T47D (cell line): ENCODE measurements at places on chromosomes 2 and 18.

- no peak for DNase-seq
These were observed 87.1 kb downstream of the LAMA3 start for GRCh38 chr18:23776306-23776705.

DNA sequence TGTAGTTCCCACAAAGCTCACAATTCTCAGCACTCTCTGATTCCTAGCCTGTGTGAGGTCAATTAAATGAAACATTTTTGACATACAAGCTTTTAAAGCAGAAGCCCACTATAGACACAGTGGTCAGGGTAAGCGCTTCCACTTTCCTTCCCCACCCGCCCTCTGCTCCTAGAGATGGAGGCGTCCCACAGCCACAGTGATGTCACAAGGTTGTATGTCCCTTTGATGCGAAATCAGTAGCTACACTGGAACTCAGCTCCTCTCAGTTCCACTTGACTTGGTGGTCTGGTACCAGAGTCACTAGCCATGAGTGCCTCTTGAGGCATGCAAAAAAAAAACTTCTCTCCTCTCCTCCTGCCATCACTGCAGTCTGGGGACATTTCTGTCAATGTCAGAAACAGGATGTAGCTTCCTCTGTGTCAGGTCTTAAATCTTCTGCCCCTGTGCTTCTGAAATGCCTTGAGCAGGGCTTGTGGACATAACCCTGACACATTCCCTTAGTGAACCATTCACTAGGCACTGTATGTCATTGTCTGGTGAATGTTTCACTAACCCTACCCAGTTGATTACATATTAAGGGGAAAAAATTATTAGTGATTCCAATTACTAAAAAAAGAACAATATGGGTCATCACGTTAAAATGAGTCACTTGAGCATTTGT, 7.8 kb downstream of the SULT1C4 start:
- DNase-seq: no peak

- DNase-seq: no peak
These were observed 73.0 kb downstream of the FSIP2 start for GRCh38 chr2:185811580-185811979.

DNA sequence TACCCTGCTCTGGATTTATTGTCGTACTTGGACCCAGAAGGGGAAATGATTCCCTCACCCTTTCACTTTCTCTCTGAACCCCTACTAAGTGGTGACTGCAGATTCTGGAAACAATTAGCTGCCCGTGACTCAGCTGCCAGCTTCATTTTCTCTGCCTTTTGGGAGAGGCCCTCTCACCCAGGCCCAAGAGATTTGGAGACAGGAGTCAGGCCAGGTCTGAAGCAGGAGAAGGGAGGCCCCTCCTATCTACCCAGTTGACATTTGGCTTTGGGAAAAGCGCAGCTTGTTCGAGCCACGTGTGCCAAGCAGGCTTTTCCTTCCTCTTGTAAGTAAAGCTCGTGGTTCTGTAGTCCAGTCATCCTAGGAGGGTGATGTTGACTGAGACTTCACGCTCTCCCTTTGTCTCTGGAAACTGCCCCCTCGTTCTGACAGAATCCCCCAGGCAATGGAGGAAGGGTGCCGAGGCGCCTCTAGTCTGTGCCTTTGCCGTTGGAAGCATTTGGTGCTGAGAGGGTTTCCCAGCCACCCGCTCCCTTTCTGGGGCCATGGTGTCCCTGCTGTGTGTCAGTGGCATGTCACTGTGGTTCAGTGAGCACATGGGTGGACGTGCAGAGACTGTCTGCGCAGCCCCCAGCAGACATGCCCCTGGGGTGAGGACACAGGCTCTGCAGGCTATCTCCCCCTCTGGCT, 8.6 kb downstream of the OXER1 start:
- no peak for DNase-seq

GRCh38 chr18:26442126-26442525, 106.2 kb downstream of the KCTD1 start:
- DNase-seq: no peak

DNA sequence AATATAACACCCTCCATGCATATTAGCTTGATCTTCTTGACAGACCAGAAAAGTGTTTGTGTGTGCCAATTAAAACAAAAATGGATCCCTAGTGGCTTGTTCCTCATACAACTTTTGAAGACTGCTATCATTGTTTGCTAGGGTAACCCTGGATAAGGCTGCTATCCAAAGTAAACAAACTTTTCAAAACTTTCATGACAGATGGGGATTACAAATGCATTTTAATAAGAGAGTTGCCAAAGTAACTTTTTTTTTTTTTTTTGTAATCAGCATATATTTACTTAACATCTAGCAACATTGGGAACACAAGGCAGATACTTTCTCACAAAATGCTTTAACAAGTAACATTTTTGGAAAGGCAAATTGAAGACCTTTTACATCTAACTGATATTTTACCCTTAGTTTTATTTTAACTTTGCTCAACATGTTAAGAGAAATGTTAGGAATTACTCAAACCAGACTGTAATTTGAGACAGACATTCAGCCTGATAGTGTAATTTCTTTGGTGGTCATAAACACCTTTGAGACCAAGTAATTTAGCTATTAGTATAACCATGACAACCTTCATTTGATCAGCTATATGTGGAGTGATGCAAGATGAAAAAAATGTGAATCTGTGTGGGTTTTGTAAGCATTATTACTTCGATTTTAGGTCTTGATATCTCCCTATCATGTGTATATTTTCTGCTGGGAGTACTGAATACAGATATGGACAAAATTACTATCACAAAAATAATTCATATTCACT, 300.9 kb downstream of the ARHGAP15 start:
- DNase-seq: no peak

DNA sequence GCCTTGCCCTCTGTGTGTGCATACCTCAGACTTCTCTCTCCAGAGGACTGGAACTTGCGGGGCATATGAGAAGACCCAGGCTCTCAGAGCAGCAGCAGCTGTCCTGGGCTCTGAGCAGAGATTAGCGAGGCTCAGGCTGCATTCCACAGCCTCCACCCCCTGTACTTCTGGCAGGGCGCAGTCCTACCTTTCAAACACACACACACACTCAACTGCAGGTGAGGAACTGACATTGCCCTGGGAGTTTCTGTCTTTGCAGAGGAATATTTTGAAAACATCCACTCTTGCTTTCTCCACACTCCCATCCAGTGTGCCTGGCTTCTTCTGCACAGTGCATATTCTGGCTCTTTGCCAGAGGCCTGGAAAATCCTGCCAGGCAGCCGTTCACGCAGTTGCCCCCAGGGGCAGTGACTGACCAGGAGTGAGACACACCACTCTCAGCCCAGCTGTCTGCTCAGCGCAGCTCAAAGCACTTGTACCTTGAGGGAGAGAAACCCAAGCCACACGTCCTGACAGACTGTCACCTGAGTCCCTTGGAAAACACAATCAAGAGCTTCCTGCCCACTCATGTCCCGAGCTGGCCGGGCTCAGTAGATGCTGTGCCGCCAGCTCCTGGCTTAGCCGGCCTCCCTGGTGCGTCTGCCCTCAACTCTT, 460.8 kb downstream of the RNF144A start:
- DNase-seq: peak; percentile 80

GRCh38 chr2:222561817-222562645, 93.9 kb downstream of the FARSB start:
- DNase-seq: peak; percentile 20

- no peak for DNase-seq
These were observed 276.2 kb upstream of the HNRNPA3 start for GRCh38 chr2:176936410-176936809.

GRCh38 chr2:44645937-44646336, 284.2 kb downstream of the CAMKMT start:
- no peak for DNase-seq

DNA sequence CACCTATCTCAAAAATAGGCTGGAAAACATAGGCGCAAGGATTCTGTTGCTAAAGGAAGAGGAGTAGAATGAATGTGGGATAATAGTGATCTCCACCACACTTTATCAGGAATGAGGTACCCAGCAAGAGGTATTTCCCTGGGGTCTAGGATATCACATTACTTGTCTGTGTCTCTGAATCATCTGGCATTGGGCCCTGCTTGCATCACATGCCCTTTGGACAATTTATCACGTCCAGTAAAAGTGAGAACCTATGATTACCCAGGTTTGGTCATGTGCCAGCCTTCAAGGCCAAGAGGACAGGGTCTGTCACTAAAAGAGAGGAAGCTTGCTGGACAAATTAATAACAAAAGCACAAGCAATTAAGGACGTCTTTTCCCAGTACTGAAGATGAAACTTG, 11.4 kb upstream of the TRAPPC8 start:
- DNase-seq: no peak

- DNase-seq: peak; percentile 27
These were observed 807 bp downstream of the PELI1 start for GRCh38 chr2:64143169-64144056.

- DNase-seq: no peak
These were observed 16.3 kb downstream of the GKN2 start for GRCh38 chr2:68936427-68936826.

GRCh38 chr2:138029276-138029675, 65.0 kb downstream of the HNMT start:
- no peak for DNase-seq
